ENCODE measurements at places on chromosomes 13 and 19. TPM values are rescaled to one million over a fixed set of nuclear protein-coding genes. Genes with fewer than 3 reads are reported as not detected.

Gene RFPL4A
- not detected for total RNA-seq

Gene JAK3
- total RNA-seq, result 3.2 TPM

Gene TUBA3C
- total RNA-seq, result not detected

Gene KIR3DL2
- total RNA-seq, result not detected

Gene ZNF708
- total RNA-seq, result 6.9 TPM

Gene WTIP
- total RNA-seq, result 5.9 TPM

Gene SIGLEC14
- total RNA-seq, result not detected

Gene UQCRFS1
- total RNA-seq, result 67.1 TPM

Gene ZNF575
- total RNA-seq, result not detected

Gene LYL1
- total RNA-seq, result 4.8 TPM

Gene DMKN
- 6.2 TPM for total RNA-seq

Gene FARP1
- total RNA-seq, result 25.8 TPM

Gene RASIP1
- 32.3 TPM for total RNA-seq
